ENCODE measurements at places on chromosomes 5 and 9. TPM values are rescaled to one million over a fixed set of nuclear protein-coding genes. Genes with fewer than 3 reads are reported as not detected.

The CBY3 gene
- total RNA-seq: 0.57 TPM

The STPG3 gene
- 0.27 TPM for total RNA-seq

The EGR1 gene
- total RNA-seq: 11.8 TPM

The ALDH1A1 gene
- 0.62 TPM for total RNA-seq

The MCC gene
- 4.2 TPM for total RNA-seq

The OR13D1 gene
- total RNA-seq: not detected

The THG1L gene
- total RNA-seq: 34.6 TPM

The PDGFRB gene
- 2.0 TPM for total RNA-seq

GRCh38 chr5:171783051-171783450, 2.6 kb upstream of the SMIM23 start:
- DNase-seq: no peak

- DNase-seq: no peak
Measured at GRCh38 chr9:72139226-72139625, 10.0 kb upstream of the GDA start.

DNA sequence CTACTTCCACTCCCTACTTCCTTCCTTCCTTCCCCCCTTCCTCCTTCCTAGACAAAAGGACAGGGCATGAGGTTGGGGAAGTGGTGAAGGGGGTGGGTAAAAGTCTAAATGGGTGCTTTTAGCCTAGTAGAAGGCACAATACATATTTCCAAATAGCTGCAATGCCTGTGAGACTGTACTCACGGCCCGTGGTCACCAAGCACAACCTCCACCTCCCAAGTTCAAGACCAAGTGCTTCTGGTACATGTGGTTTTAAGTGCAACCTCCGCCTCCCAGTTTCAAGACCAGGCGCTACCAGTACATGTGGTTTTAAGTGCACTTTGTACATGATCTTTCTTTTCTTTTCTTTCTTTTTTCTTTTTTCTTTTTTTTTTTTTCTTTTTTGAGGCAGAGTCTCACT, 14.5 kb upstream of the NTNG2 start:
- DNase-seq: no peak

DNA sequence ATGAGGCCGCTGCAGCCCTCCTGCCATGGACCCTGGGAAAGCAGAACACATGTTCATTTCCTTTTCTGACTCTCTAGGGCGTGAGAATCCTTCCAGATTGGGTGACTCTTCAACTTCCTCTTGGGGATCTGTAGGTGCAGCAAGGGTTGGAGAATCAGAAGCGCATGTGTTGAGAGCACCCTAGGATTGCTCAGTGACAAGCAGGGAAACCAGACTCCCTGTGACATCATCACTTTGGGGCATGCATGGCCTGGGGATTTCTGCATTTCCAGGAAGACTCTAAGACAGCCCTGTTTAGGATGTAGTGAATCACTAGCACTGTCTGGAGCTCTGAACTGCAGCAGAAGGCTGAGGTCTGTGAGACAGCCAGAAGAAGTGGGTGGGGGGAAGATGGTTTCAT, 15.1 kb upstream of the LCP2 start:
- DNase-seq: peak; percentile 36

DNA sequence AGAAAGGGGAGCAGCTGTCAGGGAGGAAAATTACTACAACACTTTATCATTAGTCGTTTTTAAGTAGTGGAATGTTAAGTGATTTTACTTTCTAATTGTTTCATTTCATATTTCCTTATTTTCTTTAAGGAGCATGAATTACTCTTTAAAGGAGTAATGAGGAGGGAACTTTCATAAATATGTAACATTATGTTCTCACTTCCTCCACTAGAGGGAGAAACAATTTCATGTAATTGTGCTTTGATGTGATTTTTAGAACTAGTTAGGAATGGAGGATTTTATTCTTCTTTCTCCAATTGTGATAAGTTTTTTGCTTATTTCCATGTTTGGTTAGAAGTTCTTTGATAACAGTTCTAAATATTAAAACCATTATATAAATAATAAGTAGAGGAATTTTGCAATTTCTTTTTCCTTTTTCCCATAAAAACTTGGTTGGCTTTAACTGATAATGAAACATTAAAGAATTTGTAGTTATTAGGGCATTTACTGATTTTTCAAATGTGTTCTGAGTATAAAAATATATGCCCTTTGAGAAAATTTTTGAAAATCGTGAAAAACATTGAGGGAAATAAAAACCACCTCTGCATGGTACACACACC, 25.6 kb downstream of the CEP78 start:
- no peak for DNase-seq

GRCh38 chr5:38846379-38847011, 683 bp downstream of the OSMR start:
- DNase-seq: no peak

- DNase-seq: no peak
Measured at GRCh38 chr5:6059137-6059800, 319.1 kb downstream of the MED10 start.

- DNase-seq: no peak
Measured at GRCh38 chr5:73031839-73032238, 76.0 kb downstream of the FCHO2 start.

DNA sequence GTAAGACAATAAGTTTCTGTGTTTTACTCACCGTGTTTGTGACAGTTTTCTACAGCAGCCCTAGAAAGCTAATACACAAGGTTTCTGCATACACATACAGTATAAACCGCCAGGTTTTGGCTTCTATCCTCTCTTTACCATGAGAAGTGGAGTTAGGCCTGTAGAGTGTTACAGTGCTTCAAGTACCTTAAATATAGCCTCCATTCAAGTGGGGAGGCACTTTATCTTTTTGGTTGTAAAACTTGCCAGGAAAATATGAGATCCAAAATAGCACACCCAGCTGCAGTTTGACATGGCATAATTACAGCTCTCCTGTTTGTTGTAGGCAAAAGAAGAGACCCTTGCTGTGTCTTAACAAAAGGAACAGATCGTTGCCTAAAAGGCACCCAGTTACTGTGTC, 90.3 kb upstream of the PTPN3 start:
- no peak for DNase-seq

GRCh38 chr5:18764161-18764560, 1129.9 kb downstream of the TAF11L14 start:
- no peak for DNase-seq

DNA sequence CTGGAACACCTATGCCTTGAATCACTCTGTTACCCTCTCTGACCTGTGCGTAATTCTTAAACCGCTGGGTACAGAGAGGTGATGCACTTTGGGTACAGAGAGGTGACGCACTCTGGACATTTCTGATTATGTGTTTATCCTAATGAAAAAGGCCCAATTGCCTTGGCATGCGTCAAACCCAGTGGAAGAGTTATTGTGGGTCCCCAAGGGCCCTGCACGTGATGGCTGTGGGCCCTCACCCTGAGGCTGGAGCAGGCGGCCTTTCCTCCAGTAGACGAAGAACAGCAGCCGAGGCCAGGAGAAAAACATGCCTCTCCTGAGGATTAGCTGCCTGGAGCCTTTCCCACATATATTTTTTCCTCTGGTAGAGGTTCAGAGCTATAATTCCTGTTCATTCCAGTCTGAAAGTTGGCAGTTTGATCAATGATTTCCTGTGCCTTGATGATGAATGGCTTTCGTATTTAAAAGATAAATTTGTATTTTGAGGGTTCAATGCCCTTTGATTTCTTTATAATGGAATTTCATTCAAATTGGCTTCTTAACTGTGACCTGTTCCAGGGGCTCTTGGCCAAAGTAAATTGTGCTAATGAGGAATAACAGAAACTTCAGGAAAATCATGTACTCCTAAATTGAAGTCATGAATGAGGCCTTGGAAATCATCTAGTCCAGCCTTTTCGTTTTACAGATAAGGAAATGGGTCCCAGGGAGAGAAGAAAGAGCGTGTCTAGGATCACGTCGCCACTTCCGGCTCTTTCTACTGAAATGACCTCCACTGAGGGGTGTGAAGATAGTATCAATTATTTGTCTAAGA, 22.8 kb downstream of the ACER2 start:
- DNase-seq: no peak

GRCh38 chr5:66821688-66822429, 225.7 kb downstream of the MAST4 start:
- DNase-seq: no peak

DNA sequence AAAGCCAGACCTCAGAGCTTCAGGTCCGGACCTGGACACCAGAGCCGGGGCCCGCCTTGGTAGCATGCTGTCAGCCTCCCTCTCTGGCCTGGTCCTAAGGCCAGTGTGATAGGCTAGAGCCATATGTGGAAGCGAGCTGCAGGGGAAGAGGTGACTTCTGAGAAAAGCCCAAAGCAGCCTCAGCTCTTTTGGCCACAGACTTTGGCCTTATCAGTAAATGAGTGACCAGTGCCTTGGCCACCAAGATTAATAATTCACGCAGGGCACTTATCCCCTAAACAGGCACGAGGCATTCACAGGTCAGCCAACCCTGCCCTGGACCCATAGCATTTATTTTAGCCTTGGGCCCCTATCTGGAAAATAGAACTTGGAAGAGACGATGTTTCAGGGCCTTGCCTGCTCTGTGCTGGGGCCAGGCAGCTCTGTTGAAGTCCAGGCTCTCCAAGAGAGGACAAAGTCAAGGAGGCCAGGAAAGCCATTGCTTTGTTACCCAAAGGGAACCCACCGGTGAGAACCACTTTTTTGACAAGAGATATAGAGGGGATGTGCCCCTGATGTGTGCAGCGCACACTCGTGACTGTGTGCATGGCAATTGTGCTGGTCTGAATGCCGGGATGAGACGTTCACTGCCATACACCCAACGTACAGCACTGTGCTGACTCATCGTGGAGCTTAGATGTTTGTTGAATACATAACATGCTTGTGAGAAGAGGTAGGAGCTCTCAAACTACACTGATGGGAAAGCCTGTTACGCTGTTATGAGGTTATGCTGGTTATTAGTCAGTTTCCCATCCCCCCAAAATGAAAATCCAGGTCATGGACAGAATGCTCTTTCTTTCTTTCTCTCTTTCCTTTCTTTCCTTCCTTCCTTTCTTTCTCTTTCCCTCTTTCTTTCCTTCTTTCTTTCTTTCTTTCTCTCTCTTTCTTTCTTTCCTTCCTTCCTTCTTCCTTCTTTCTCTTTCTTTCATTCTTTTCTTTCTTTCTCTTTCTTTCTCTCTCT, 5.0 kb upstream of the SLC34A1 start:
- DNase-seq: no peak

DNA sequence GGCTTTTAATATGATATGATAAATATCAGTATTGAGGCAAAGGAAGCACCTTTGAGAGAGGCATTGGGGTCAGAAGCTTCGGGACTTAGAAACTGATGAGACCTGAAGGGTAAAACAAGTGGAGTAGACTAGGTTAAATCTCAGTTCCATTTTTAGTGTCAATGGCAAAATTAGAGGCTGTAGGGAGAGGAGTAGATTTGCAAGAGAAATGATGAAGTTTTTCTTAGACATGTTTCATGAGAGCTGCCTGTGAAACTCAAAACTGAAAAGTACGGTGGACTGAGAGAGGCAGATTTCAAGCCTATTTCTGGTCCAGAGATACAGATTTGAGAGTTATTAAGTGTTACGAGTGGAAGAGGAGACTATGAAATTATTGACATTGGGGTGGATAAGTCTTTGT, 278.5 kb downstream of the TAF11L14 start:
- DNase-seq: no peak

- no peak for DNase-seq
Measured at GRCh38 chr9:131873891-131874440, 134.1 kb upstream of the RAPGEF1 start.

GRCh38 chr5:95759634-95760033, 28.5 kb downstream of the RHOBTB3 start:
- no peak for DNase-seq
